ENCODE measurements at places on chromosomes 3 and 15.

- no peaks in the 10 kb centered on the region for H3K27me3 ChIP-seq
- no peak for DNase-seq
- no peak overlapping the region for H3K27ac ChIP-seq
- H3K4me3 ChIP-seq = no peak overlapping the region
- H3K4me1 ChIP-seq = no peaks in the 10 kb centered on the region
- H3K36me3 ChIP-seq = no peaks in the 10 kb centered on the region
Observed at GRCh38 chr3:14907043-14907966, 40.1 kb upstream of the NR2C2 start.

DNA sequence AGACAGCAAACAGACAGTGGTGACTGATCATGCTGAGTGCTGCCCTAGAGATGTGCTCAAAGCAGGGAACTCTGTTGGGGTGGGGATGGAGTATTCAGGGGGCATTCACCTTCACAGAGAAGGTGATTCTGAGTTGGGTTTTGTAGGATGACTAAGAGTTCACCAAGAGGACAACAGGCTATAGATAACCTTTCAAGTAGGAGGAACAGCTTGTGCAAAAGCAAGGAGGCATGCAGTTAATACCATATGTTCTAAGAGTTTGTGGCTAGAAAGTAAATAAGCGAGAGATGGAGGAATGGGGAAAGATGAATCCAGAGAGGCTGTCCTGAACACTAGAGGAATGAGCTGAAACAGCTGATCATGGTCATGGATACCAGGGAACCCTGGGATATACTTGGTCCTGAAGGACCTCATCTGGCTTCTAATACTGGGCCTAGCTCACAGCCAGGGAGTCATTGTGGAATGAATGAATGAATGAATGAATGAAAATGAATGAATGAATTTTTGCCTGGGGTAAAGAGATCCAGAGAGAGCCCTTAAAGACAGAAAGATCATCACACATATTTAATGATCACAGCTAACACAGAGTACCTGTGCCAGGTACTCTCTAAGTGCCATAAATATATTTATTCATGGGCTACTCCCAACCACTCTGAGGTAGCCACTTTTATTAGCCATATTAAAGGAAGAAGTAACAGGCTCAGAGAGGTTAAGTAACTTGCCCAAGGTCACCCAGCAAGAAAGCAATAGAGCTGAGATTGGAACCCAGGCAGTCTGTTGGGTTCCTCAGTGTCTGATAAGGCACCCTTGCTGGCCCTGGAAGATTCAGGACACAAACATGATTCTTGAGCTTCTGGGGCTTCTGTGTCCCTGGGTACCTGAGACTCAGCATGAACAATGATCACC is 22.0 kb downstream of the SMAD6 start:
- no peak overlapping the region for H3K4me3 ChIP-seq
- no peaks in the 10 kb centered on the region for H3K36me3 ChIP-seq
- DNase-seq = peak; percentile 23
- peaks cover 38% of the 10 kb centered on the region for H3K4me1 ChIP-seq

GRCh38 chr15:31023841-31024240 is 32.4 kb upstream of the MTMR10 start:
- DNase-seq = no peak
- H3K27ac ChIP-seq = peak overlapping the region; percentile 11
- H3K36me3 ChIP-seq = no peaks in the 10 kb centered on the region
- H3K27me3 ChIP-seq = no peaks in the 10 kb centered on the region
- peaks cover 24% of the 10 kb centered on the region for H3K4me1 ChIP-seq
- H3K4me3 ChIP-seq = 0 out of 2 replicates have a peak overlapping the region, but pooled peaks have one; percentile 5

GRCh38 chr3:157388976-157389375 is 47.7 kb upstream of the PTX3 start:
- no peak overlapping the region for H3K27ac ChIP-seq
- no peaks in the 10 kb centered on the region for H3K36me3 ChIP-seq
- H3K4me3 ChIP-seq = no peak overlapping the region
- H3K27me3 ChIP-seq = no peaks in the 10 kb centered on the region

DNA sequence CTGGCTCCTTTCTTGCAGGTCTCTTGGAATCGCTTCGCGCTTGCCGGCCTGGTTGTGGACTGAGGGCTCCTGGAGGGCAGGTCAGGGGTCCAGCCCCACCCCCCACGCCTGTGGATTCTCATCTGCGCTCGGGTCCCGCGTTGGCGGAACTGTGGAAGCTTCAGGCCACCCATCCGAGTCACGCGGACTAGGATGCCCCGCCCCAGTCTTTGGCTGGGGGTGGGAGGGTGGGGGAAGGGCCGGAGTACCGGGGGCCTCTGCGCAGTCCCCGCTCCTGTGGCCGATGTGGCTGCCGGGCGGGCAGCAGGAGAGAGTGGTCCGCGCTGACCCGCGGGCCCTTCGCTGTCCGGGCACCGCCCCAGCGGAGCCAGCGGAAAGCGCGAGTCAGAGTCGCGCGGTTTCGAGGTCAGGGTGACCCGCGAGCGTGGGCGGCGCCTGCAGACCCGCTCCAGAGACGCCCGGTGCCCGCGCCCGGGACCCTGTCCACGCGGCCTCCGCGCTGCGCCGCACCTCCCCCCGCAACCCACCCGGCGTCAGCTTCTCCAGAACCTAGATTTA is 114.2 kb downstream of the KLF13 start:
- peak; percentile 83 for DNase-seq
- peak overlapping the region; percentile 70 for H3K4me3 ChIP-seq
- no peaks in the 10 kb centered on the region for H3K27me3 ChIP-seq
- H3K36me3 ChIP-seq = no peaks in the 10 kb centered on the region
- peaks cover 29% of the 10 kb centered on the region for H3K4me1 ChIP-seq
